ENCODE measurements at places on chromosomes 3 and 15. TPM values are rescaled to one million over a fixed set of nuclear protein-coding genes. Genes with fewer than 3 reads are reported as not detected.

The ANKUB1 gene
- total RNA-seq: 1.3 TPM

The ADGRG7 gene
- not detected for total RNA-seq

The CEP63 gene
- total RNA-seq: 6.8 TPM

The PLSCR2 gene
- 0.21 TPM for total RNA-seq

The GXYLT2 gene
- 0.85 TPM for total RNA-seq

The ETV5 gene
- 8.0 TPM for total RNA-seq

The HCN4 gene
- not detected for total RNA-seq

The ADAMTS17 gene
- 1.7 TPM for total RNA-seq

The OIP5 gene
- 1.1 TPM for total RNA-seq

The OR5K3 gene
- not detected for total RNA-seq

The GABRB3 gene
- total RNA-seq: 2.6 TPM

The MESP2 gene
- 0.48 TPM for total RNA-seq

The TRAIP gene
- total RNA-seq: 4.1 TPM
